Activated CD8-positive, alpha-beta memory T cell treated with anti-CD3 and anti-CD28 coated beads for 24 hours (primary cell): ENCODE measurements at places on chromosomes 3 and 15.

DNA sequence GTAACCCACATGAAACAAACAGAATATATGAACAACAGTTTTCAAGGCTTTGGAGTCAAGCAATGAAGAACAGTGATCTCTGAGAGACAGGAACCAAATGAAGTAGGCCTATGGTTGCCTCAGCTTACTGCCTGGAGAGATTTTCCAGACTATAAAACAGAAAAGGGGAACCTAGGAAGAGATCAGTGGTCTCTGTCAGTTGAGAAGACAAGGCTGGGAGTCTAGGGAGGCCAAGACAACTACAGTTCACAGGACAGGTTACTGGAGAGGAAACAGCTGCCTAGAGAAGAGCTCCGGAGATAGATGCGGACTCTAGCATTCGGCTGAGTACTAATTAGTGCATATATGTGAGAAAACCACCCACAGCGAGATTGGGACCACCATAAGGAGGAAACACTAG lies 87.7 kb downstream of the PLCH1 start:
- DNase-seq = no peak

GRCh38 chr15:43789409-43789808 lies 2.7 kb upstream of the SERF2 start:
- DNase-seq = no peak

- no peak for DNase-seq
Measured at GRCh38 chr3:59189526-59189925, 139.7 kb upstream of the CFAP20DC start.

- no peak for DNase-seq
Measured at GRCh38 chr3:49553324-49553691, 969 bp upstream of the BSN start.

GRCh38 chr3:16239086-16239770 lies 25.5 kb downstream of the DPH3 start:
- no peak for DNase-seq

GRCh38 chr3:127887321-127887720 lies 27.7 kb upstream of the KBTBD12 start:
- no peak for DNase-seq

DNA sequence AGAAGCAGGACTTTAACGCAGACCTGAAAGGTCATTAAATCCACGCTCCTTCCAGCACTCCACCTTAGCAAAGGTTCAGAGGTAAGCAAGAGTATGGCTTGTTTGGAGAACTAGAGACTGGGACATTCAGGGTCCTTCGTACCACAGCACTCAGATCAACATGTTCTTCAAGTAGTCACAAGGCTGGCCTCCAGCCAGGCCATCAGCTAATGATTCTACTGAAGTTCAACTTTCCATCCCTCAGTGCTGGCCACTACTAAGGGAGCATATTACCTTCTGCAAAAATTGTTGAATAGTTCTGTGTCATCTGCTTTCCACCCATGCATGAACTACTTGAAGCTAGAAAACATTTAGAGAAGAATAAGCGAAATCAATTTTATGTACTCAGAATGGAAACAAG lies 17.6 kb downstream of the CD200R1L start:
- no peak for DNase-seq

- no peak for DNase-seq
Measured at GRCh38 chr3:161042023-161042501, 63.1 kb downstream of the B3GALNT1 start.

DNA sequence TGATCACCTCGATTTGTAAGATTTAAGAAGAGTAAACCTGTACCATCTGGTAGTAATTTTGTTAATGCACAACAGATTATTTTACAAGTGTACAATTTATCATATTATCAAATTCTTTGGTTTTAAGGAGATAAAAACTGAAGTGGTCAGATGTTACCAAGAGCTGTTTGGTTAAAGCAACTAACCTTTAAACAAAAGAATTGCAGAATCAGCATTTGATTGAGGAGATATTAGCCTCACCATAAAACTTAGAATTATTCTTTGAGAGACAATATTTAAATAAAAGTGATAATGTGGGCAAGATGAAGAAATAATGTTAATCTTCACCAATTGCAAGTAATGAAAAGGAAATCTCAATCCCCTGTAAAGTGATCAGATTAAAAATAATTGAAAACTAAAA lies 1034.9 kb downstream of the ROBO1 start:
- DNase-seq = no peak

GRCh38 chr15:88974392-88974791 lies 61.2 kb upstream of the MFGE8 start:
- no peak for DNase-seq

DNA sequence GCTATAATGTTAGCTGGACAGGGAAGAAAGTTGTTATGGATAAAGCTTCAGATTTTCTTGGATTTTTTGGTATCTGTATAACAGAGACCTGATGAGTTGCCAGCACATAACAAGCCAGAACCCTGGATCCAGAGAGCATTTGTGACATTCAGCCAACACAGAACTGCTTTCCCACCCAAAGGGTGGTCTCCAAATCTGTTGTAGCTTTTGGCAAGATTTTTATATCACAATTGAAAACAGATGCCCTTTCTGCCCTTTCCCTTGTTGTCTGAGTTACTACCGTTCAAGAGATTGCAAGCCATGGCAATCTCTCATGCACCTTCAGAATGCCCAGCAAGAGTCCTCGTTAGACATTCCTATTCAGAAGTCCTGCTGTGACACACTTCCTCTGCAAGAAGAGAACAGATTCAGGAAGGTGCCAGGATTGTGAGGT lies 107.6 kb upstream of the FGF7 start:
- no peak for DNase-seq

GRCh38 chr3:170848292-170848917 lies 21.6 kb downstream of the RPL22L1 start:
- DNase-seq = no peak

DNA sequence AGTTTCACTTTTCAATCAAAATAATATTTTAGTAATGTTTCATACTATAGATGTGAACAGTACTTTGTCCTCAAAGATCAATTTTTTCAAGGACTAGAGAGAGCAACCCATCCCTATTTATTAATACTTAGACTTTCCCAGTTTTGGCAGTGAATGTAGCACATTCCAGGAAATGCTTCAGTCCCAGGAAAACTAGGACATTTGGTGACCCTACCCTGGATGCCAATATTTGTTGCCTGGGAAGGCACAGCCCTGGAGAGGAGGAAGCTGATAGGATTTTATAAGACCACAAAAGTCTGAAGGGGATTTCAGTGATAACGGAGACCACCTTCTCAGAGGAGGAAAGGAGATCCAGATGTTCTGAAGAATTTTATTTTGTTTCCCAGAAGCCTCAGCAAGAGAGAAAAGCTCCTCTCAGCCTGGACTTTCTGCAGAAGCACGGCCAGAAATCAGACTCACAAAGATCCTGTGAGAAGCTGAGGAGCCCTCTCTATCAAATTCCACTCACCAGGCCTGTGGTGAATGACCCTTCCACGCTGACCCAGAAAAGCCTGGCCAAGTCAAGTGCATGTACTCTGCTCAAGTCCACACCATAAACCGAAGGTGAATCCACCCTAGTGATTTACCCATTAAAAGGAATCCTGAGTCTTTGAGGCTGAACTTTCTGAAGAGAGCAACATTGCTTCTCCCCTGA lies 87.7 kb upstream of the ABHD17C start:
- peak; percentile 15 for DNase-seq

DNA sequence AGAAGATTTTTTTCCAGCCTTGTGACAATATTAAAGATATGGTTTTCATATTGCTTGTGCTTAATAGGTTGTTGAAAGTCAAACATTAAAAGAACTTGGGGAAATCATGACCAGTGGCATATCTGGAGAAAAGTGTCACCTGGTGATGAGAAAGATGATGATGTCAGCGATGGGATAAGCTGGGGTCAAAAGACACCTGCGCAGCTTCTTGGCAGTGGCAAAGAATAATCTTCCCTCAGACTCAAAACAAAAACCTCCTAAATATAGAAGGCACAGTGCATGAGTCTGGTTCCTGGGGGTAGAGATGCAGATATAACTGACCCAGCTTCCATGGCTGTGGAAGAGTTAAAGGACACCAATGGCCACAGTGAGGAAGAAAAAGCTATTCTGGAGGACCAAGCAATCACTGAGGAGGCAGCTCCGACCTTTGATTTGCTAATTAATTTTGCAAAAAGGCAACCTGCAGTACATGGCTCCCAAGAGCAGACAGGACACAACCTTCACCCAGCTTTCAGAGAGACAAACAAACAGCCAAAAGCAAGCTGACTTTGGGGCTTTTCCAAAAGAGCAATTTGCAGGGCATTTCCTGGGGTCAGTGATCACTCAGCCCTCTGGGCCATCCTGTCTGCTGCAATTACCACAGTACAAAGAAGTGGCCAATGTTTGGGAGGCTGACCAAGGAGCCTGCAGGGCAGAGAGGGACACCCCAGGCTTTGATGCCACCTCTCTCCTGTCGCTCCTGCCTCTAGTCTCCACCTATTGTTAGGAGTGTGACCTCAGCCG lies 17.6 kb upstream of the SEMA5B start:
- DNase-seq = no peak

- no peak for DNase-seq
Measured at GRCh38 chr3:17980863-17981262, 238.4 kb upstream of the TBC1D5 start.

GRCh38 chr3:133404920-133405319 lies 5.1 kb downstream of the BFSP2 start:
- no peak for DNase-seq

DNA sequence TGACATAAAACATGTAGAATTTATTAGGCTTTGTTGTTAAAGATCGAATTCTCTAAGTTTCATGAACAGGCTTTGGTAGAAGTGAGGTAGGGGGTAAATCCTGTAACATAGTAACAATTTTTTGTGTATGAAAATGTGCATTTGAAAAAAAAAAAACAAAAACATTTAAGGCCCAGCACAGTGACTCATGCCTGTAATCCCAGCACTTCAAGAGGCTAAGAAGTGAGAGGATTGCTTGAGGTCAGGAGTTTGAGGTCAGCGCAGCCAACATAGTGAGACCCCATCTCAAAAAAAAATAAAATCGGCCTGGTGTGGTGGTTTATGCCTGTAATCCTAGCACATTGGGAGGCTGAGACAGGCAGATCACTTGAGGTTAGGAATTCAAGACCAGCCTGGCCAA lies 26.8 kb upstream of the PPP4R2 start:
- DNase-seq = no peak

DNA sequence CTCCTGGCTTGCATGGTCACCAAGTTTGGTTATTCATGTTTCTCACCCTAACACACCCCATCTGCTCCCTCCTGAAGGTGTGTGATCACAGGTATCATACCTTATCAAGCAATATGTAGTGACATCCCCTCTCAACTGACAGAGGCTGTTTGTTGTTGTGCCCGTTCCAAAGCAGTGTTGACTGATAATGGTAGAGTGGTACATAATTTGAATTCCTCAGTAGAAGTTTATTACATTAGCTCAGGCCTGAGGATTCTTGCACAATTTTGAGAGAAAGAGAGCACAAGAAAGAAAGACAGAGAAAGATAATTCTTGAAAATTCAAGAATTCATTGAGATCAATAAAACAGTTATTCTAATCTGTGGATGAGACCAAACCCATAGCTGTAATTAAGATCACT lies 69.1 kb upstream of the SATB1 start:
- no peak for DNase-seq

GRCh38 chr3:82587174-82587573 lies 825.7 kb upstream of the GBE1 start:
- no peak for DNase-seq

- DNase-seq = no peak
Measured at GRCh38 chr3:184986366-184986889, 166.4 kb downstream of the C3orf70 start.

GRCh38 chr3:113151461-113152031 lies 59.8 kb upstream of the BOC start:
- no peak for DNase-seq

GRCh38 chr15:90003736-90004135 lies 2.6 kb downstream of the ZNF710 start:
- no peak for DNase-seq

- DNase-seq = no peak
Measured at GRCh38 chr3:16147220-16147994, 27.1 kb upstream of the GALNT15 start.

- no peak for DNase-seq
Measured at GRCh38 chr3:31331278-31331677, 201.4 kb upstream of the STT3B start.

DNA sequence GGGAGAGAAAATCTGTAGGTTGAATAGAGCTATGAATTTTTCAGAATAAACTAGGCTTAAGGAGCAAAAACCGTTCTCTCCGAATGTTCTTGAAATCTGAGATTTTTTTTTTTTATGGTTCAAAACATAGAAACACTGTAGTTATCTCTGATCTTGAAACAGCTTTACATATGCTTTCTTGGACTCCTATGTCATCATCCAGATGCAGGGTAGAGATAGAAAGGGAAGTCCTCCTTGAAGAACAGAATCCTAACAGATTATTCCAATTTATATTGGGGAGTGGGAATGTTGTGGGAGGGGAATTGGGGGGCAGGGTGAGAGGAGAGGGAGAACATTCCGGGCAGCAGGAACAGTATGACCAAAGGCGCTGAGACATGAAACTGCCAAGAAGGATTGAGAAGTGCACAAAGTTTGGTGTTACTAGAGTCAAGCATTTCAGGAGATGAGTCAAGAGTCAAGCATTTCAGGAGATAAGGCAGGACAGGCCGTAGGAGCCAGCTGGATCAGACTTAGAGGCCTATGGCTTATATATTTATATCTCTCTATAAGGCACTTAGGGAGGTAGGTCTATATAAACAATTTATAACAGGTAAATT lies 21.9 kb upstream of the ST3GAL6 start:
- no peak for DNase-seq

DNA sequence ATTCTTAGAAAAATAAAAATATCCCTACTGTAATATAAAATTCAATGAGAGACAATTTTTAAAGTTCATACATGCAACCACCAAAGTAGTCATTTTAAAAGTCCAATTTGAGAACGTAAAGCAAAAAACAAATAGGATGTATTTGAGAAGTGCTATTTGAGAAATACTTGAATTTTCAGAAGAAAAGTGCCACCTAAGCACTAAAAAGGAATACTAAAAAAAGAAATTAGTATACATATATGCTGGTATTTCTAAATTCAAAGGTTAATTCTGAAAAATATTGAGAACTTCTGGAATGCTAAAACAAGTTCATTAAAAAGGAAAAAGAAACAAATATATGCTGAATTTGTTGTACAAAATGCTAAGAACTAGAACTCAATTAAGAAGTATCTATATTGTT lies 29.2 kb upstream of the ARRDC4 start:
- no peak for DNase-seq

DNA sequence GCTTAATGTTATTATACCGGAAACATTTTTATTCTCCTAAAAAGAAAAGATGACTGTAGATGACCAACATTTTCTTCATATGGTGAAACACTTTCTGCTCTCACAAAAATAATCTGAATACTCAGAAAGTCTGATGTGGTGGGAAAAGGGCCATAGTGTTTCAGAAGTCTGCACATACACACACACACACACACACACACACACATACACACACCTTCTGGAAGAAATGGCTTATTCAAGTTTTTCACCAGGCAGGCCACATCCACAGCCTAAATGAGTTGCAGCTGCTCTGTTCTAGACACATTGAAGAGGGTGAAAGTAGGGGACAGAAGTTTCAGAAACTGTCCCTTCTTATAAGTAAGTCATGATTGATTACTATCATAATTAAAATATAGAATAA lies 220.0 kb downstream of the ZMAT3 start:
- DNase-seq = no peak

GRCh38 chr3:49161808-49162530 lies 4.2 kb downstream of the CCDC71 start:
- no peak for DNase-seq
